ENCODE measurements at places on chromosomes 11 and 22.

- no peak overlapping the region for H3K4me3 ChIP-seq
- H3K36me3 ChIP-seq = no peaks in the 10 kb centered on the region
- H3K4me1 ChIP-seq = no peaks in the 10 kb centered on the region
Observed at GRCh38 chr22:48800036-48800885, 1027.4 kb downstream of the BRD1 start.

DNA sequence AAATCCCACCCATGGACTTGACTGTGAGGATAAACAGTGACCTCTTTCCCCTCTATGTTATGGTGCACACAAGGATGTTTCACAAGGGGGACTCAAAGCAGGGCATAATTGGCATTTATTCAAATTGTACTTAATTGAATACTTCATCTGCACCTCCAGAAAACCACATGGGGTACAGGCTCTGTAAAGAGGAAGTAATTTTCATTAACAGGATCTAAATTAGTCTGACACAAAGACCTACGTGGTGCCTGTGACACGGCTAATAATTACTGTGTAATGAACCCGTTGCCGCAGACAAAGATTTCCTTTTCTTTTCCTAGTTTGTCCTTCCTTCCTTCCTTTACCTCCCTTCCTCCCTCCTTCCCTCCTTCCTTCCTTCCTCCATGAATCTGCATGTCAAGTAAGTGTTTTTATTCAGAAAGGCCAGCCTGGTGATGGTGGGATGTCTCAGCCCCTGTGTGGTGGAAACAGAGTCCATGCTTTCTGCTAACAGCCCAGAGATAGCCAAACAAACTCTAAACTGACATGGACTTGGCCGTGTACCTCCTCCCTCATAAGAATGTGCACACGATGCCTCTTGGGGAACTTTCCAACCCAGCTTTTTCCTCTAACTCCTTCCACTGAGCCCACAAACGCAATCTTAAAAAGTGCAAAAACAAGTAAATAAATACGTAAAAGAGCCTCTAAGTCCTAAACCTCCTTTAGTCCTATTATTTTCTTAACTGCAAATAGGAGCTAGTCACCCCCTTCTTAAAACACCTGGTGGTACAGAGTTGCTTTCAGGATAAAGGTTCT, 118.8 kb downstream of the INSC start:
- no peaks in the 10 kb centered on the region for H3K27me3 ChIP-seq
- no peaks in the 10 kb centered on the region for H3K4me1 ChIP-seq
- DNase-seq = no peak
- no peaks in the 10 kb centered on the region for H3K36me3 ChIP-seq

DNA sequence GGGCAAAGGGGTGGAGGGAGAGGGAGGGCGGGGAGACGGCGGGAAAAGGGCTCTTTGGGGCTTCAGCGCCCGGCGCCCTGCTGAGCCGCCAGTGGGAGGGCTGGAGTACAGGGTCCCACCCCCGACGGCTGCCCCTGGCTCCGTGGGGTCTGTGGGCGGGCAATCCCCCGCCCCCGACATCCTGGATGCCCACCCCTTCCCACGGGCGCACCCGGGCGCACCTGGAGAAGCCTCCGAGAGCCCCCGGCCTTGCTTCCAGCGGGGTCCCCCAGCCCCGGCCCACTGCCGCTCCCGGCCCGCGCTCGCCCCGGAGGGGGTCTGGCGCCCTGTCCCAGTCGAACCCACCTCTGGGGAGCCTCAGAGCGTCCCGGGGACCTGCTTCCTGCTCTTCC, 394 bp downstream of the CHRM4 start:
- H3K27me3 ChIP-seq = peaks cover 19% of the 10 kb centered on the region
- peaks cover 33% of the 10 kb centered on the region for H3K4me1 ChIP-seq

DNA sequence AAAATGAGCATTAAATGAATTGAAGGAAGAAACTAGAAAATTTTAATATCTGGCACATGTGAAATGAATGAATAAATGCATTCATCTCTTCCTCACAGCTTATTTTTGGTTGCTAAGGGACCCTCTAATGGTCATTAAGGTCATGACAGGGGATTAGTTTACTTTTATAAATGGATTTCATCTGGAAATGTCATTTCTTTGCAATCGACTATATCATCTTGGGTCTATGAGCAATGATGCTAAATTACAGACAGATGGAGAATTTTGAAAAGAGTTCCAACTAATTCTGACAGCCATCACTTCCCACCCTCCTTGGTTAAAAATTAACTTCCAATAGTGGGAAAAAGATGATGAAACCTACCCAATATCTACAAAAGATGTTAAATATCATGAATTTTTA, 98.0 kb downstream of the KIF18A start:
- H3K36me3 ChIP-seq = no peaks in the 10 kb centered on the region
- H3K27me3 ChIP-seq = no peaks in the 10 kb centered on the region
- no peak for DNase-seq
- H3K4me3 ChIP-seq = no peak overlapping the region
- H3K4me1 ChIP-seq = no peaks in the 10 kb centered on the region

DNA sequence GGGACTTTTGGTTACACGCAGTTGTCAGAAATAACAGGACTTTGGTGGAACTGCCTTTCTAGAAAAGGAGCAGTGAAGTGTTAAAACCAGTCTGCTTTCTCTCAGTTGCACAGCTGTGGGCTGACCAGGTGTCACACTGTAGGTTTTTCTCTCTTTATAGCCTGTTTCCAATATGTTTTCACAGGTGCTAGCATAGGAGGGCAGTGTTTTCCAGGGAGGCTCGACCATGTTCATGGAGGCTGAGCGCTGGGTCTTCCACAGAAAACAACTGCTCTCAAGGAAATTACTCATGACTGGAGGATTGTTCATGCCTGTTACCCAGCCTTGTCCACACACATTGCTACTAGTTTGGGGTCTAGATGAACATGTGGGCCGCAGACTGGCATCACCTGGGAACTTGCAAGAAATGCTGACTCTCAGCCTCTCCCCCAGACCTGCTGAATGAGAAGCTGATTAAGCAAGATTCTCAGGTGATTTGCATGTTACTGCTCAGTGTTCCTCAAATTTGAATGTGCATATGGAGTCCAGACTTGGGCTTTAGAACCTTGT, 157.7 kb downstream of the MAML2 start:
- no peak overlapping the region for H3K4me3 ChIP-seq
- no peak for DNase-seq

GRCh38 chr11:85893395-85893794, 38.2 kb downstream of the CCDC83 start:
- H3K27me3 ChIP-seq = no peaks in the 10 kb centered on the region
- no peak for DNase-seq
- H3K4me3 ChIP-seq = no peak overlapping the region
- no peaks in the 10 kb centered on the region for H3K4me1 ChIP-seq
- H3K27ac ChIP-seq = no peak overlapping the region

GRCh38 chr22:48395201-48395600, 1432.5 kb downstream of the BRD1 start:
- no peak for DNase-seq
- no peaks in the 10 kb centered on the region for H3K36me3 ChIP-seq
- H3K27ac ChIP-seq = no peak overlapping the region

Data from uterus (tissue), 4 donors.